ENCODE measurements at places on chromosomes 1 and 21.

DNA sequence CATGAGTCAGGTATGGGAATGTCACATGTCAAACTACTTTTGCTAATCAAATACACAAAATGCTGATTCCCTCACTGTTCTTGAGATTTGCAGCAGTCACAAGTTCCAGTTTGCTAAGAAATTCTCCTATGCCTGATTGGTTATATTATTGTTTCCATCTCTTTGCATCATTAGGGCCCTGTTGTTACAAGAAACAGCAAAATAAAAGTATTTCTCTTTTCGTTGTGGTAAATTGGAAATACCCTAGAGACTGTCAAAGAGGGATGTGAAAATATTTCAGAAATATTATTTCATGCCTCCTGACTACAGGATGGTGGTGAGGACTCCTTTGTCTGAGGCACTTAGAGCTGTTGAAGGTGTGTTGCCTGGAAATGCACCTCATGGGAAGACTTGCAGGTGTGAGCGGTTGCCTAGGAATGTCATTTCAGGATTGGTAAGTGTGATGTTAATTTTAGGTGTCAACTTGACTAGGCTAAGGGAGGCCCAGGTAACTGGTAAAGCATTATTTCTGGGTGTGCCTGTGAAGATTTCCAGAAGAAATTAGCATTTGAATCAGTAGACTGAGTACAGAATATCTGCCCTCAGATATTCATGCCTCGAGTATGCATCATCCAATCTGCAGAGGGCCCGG lies 117.4 kb downstream of the ROR1 start:
- ATAC-seq: no peak

DNA sequence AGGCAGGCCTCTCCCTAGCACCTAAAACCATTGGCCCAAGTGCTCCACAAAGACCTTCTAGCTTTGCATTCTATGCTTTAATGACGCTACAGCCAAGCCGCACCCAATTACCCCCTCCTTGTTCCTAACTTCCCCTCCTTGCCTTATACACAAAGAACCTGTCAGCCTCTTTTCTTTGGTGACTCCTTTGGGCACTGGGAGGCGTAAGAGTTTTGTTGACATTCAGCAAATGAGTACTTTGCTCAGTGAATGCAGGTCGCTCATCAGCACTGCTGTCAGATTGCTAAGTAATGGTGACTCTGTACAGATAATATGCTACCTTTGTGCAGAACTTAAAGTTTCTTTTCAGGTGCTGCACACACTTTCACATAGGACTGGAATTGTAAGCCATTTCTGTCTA lies 187.6 kb upstream of the FAM78B start:
- no peak for ATAC-seq

- no peak for ATAC-seq
Measured at GRCh38 chr1:245319094-245319493, 164.3 kb downstream of the KIF26B start.

GRCh38 chr1:25740071-25740470 lies 59.9 kb upstream of the SELENON start:
- ATAC-seq: no peak

DNA sequence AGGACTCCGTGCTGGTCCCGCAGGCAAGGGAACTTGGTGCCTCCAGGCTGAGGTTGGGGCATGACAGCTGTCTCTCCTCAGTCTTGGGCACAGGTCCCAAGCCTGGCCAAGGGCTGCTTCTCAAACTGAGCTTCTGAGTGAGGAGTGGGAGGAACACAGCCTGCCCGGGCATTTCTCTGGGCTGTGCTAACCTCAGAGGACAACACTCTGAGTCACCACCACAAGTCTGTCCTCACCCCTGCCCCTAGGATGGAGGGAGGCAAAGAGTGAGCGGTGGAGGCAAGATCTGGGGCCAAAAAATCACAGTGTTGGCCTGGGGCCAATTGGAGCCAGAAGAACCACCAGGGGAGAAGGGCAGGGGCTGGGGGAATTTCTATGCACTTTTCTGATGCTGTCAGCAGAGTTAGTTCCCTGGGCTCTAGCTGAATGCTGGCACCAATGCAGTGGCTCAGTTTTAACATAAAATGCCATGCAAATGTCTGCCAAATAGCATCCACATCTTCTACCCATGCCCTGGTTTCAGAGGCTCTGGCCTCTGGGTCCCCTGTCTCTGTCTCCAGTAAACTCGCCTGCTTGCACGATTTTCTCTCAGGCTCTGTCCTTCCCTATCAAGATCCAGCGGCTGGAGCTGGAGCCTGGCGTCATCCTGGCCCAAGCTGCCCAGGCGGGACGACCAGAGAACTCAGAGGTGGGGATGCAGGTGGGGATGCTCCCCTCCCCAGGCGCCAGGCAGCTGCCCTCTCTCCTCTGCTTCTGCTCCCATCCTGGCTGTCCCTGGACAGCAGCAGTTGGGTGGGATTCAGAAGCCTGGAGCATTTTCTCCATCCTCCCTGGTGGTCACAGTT lies 11.0 kb upstream of the CDK18 start:
- peak; percentile 92 for ATAC-seq

DNA sequence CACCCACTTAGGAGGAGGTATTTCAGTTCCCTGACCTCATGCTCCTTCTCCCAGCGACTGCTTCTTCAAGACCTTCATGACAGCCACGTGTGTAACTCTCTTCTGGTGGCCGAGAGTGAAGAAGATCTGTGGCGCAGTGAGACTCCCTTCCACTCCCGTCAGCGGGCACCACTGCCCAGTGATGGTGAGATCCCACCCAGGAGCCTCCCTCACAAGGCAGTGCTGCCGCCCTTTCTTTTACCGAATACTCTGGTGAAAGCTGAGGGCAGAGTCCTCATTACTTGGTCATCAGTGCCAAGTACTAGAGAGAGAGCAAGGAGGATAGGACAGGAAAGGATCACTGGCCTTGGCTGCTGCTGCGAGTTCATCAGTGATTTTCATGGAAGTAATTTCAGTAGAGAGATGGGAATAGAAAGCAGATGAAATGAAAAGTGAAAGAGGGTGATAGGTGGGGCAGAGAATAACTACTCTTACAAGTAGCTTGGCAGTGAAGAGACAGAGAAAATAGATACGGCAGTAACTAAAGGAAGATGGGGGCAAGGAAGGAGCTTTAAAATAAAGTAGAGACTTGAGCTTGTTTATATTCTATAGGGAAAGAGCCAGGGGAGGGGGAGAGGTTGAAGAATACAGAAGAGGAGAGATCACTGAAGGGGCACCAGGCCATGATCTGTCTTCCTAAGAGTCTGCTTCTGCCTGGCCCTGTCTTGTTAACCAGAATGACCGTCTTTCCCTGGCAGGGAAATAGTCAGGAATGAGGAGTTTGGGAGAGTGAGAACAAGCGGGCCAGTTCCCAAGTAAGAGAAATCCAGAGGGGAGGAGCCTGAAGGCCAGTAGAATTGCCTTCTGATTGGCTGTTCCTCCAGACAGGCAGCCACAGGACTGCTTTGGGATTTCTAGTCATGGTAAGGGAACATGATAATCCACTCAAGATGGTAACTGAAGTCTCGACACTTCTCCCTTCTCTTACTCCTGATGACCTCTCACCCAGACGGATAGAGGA lies 18.3 kb downstream of the HYI start:
- ATAC-seq: peak; percentile 43
